ENCODE measurements at places on chromosomes 13 and 19. TPM values are rescaled to one million over a fixed set of nuclear protein-coding genes. Genes with fewer than 3 reads are reported as not detected.

ASPDH gene
- total RNA-seq, result not detected

CD37 gene
- 33.9 TPM for total RNA-seq

CAB39L gene
- 13.5 TPM for total RNA-seq

AMER2 gene
- total RNA-seq, result not detected

PSG1 gene
- not detected for total RNA-seq

GRCh38 chr13:33123066-33123859 lies 107.0 kb downstream of the KL start:
- H3K27ac ChIP-seq, result peak overlapping the region; percentile 0
- no peak overlapping the region for H3K4me3 ChIP-seq
- no peaks in the 10 kb centered on the region for H3K27me3 ChIP-seq
- peaks cover 11% of the 10 kb centered on the region for H3K36me3 ChIP-seq
- peak; percentile 30 for DNase-seq

DNA sequence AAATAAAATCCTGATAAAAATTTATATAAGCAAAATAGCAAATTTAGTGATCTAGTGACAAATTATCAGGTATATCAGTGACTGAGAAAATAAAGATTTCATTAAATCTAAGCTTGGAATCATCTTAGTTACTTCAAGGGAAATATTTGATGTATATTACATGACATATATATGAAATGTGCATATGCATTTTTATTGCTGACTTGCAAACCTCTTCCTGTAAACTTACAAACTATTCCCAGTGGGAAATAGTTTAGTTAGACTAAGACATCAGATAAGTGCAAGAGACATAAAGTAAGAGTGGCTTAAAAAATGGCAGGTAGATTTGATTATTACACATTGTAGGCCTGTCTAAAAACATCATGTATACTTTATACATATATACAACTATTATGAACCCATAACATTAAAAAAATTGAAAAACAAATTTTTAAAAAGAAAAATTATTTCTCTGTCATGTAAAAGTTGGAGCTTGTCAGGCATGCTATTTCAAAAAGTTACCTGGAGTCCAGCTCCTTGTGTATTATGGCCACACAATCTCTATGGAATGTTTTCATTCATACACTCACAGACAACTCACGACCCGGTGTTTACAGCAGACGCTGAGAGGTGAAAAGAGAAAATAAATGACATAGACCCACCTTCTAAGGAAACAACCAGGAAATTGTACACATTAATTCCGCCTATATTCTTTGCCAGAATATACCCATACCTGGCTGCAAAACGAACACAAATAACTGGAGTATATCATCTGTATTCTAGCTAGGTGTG lies 724.5 kb downstream of the SLITRK6 start:
- no peak for DNase-seq
- no peaks in the 10 kb centered on the region for H3K4me1 ChIP-seq
- H3K27ac ChIP-seq, result no peak overlapping the region
- H3K27me3 ChIP-seq, result no peaks in the 10 kb centered on the region

DNA sequence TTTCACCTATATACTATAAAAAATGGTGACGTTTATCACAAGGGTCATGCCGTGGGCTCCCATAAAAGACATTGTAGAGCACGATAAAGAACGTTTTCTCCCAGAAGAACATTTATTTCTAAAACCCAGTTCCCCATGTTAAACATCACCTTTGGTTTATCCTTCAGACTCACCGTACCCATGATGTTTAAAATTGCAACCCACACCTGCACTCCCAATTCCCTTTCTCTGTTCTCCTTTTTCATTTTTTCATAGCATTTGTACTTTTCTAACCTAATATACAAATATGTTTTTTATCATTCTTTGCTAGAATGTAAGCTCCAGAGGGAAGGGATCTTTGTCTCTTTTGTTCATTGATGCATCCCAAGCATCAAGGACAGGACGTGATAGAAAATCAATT lies 2.0 kb downstream of the RCBTB2 start:
- H3K4me1 ChIP-seq, result peaks cover 4% of the 10 kb centered on the region
- no peaks in the 10 kb centered on the region for H3K36me3 ChIP-seq
- H3K27ac ChIP-seq, result no peak overlapping the region
- no peak for DNase-seq
- no peaks in the 10 kb centered on the region for H3K27me3 ChIP-seq

DNA sequence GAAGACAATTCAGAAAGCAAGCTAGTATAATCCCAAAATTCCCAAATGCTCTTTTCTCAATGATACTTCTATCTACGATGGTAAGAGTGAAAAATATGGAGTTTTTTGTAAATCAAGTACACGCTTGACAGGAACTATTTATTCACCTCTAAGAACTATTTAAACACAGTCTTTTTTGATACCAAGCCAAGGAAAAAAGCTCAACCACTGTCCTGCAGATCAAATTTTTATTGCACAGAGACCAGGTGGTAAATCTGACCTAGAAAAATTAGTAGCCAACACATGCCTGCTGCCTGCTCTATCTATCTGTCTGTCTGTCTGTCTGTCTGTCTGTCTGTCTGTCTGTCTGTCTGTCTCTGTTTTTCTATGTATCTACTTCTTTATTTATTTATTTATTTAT lies 292.2 kb downstream of the MZT1 start:
- no peak for DNase-seq
- H3K27me3 ChIP-seq, result no peaks in the 10 kb centered on the region
- no peaks in the 10 kb centered on the region for H3K36me3 ChIP-seq
- no peak overlapping the region for H3K4me3 ChIP-seq
- H3K4me1 ChIP-seq, result no peaks in the 10 kb centered on the region

DNA sequence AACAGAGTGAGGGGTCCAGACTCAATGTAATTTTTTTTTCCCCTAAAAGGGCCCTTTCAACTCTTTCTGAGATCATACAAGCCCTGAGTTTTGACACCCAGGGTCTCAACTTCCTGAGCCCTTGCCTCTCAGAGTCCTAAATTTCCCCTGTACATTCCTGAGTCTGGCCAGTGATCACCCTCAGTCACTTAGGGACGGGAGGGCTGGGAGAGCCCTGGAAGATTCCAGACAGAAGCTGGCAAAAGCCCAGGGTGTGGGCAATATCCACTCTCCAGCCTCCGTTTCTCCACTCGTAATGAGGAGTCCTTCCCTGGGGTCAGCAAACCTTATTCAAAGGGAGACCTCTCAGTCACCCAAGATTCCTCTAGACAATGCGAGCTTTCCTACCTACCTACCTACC lies 1.6 kb downstream of the PPP1R13L start:
- peaks cover 13% of the 10 kb centered on the region for H3K4me1 ChIP-seq
- H3K27me3 ChIP-seq, result peaks cover 34% of the 10 kb centered on the region
- no peak for DNase-seq
- peak overlapping the region; percentile 91 for H3K27ac ChIP-seq

DNA sequence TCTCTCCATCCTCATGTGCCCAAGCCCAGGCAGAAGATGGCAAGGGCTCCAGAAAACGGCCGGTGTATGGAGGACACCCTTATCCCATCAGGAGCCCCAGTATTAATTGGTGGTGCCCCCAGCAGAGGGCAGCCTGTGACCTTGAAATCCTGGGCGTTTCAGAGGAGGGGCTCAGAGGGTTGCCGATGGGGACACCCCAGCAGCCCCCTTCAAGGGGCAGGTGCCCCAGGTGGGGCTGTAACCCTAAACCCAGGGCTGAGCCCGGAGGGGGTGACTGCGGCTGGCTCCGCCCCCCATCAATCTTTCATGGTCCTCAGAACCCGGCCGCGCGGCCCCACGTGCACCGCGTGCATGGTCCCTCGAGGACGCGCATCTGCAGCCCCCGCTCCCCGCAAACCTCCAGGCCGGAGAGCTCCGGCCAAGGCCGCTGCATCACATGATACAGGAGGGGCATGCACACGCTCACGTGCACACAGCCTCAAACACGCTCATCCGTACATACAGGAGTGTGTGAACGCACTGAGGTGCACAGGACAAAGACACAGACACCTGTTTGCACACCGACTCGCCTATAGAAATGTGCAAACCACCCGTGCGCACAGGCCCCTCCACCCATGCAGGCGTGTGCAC lies 949 bp downstream of the RAB3A start:
- H3K27ac ChIP-seq, result no peak overlapping the region
- peaks cover 5% of the 10 kb centered on the region for H3K36me3 ChIP-seq
- H3K4me3 ChIP-seq, result peak overlapping the region; percentile 53
- DNase-seq, result peak; percentile 38
- H3K4me1 ChIP-seq, result peaks cover 6% of the 10 kb centered on the region

GRCh38 chr19:48724796-48725753 lies 5.5 kb upstream of the MAMSTR start:
- H3K4me3 ChIP-seq, result no peak overlapping the region
- H3K36me3 ChIP-seq, result no peaks in the 10 kb centered on the region
- peaks cover 7% of the 10 kb centered on the region for H3K4me1 ChIP-seq
- peak overlapping the region; percentile 90 for H3K27ac ChIP-seq

DNA sequence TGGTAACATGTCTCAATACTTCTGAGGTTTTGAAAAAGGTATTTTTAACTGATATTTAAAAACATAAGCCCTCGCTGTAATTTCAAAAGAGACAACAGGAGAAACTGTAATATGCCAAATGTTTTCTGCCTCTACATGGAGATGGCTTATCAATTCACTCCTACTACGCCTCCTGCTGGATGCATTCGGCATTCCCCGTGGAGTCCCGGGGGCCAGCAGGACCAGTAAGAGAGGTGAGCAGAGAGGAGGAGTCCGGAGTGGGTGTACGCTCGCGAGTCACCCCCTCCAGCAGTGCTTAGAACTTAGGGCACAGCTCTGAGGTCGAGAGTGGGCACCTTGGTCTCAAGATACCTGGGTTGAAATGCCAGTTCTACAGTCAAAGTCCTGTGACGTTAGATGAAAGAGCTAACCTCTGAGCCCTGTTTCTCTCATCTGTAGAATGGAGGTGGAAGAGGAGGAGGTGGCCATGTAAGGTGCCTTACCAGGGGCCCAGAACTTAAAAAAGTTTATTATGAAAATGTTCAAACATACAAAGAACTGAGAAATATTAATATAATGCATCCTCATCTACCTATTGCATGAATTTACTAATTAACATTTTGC lies 110.2 kb downstream of the STK24 start:
- DNase-seq, result peak; percentile 32
- H3K4me1 ChIP-seq, result peaks cover 5% of the 10 kb centered on the region
- no peak overlapping the region for H3K4me3 ChIP-seq

DNA sequence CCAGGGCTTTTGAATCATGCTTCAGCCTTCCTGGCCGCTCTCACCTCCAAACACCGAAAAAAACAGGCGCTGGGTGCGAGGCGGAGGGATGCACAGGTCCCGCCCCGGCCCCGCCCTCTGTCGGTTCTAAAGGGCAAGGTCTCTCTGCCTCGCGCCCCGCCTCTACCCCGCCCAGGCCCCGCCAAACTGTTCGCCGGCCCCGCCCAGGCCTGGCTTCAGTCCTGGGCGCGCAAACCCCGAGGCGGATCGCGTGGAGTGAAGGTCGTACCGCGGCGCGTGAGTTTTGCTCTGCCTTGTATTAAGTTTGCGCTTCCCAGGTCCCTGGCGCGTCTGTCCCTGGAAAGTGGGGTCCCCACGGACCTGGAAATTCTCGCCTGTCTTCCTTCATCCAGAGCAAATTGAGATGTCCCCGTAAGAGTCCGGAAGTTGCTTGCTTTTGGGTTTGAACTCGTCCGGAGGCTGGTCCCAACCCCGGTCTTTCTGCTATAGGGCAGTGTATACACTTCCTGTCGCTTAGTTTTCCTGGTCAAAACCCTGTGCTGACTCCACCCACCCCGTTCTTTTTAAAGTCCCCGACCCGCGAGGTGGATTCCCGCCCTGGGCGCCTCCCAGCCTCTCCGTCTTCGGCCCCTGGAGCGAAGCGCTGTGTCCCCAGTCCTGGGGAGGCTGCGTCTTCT lies 8.4 kb downstream of the ZNF808 start:
- peak overlapping the region; percentile 50 for H3K4me3 ChIP-seq
- H3K36me3 ChIP-seq, result no peaks in the 10 kb centered on the region
- peak overlapping the region; percentile 83 for H3K27ac ChIP-seq
- peak; percentile 88 for DNase-seq

- no peak for DNase-seq
- H3K4me3 ChIP-seq, result no peak overlapping the region
- H3K27ac ChIP-seq, result no peak overlapping the region
Measured at GRCh38 chr13:59843040-59843439, 320.7 kb downstream of the DIAPH3 start.

- H3K27me3 ChIP-seq, result no peaks in the 10 kb centered on the region
- H3K27ac ChIP-seq, result no peak overlapping the region
- H3K4me3 ChIP-seq, result no peak overlapping the region
- DNase-seq, result no peak
- no peaks in the 10 kb centered on the region for H3K36me3 ChIP-seq
Measured at GRCh38 chr13:56332671-56333070, 808.0 kb upstream of the PRR20A start.

DNA sequence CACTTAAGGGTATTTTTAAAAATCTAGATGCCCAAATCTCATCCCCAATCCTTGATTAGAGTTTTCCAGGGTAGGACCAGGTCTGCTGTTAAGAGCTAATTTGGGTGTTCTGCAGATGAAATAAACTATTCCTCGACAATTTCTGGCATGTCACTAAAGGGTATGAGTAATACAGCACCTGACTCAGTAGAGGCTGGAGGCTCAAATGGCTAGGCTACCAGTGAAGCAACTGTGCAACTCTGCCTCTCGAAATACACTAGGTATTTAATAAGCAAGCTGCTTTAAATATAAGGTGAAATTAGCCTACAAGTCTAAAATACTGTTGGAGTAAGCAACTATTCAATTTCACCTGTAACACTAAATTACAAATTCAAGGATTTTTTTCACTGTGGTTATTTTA lies 1.5 kb downstream of the RNF6 start:
- no peak for DNase-seq
- H3K4me1 ChIP-seq, result no peaks in the 10 kb centered on the region
- H3K4me3 ChIP-seq, result no peak overlapping the region

GRCh38 chr13:93292366-93292765 lies 65.8 kb downstream of the GPC6 start:
- no peaks in the 10 kb centered on the region for H3K36me3 ChIP-seq
- no peak overlapping the region for H3K4me3 ChIP-seq
- H3K27ac ChIP-seq, result no peak overlapping the region
- no peaks in the 10 kb centered on the region for H3K4me1 ChIP-seq
- no peaks in the 10 kb centered on the region for H3K27me3 ChIP-seq

DNA sequence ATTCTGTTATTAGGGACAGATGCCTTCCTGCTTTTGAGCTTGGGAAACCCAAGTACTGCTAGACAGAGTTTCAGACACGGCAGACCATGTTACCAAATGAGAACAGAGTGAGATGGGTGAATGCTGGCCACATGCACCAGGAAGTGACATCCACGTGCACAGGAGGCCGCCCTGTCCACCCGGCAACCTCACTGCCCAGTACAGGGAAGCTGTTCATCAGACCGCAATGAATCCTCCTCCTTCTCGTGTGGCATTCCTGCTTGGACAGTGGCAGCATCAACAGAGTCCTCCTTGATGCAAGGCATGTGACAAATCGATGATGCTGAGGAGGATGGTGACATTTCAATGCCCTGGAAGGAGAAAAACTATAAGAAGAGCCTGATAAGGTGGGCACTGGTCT lies 191.0 kb upstream of the SOX1 start:
- no peak overlapping the region for H3K27ac ChIP-seq
- DNase-seq, result no peak
- peaks cover 12% of the 10 kb centered on the region for H3K27me3 ChIP-seq
- H3K4me1 ChIP-seq, result no peaks in the 10 kb centered on the region
